ENCODE measurements at places on chromosomes 7 and 10. TPM values are rescaled to one million over a fixed set of nuclear protein-coding genes. Genes with fewer than 3 reads are reported as not detected.

The ZNF365 gene
- not detected for total RNA-seq

DNA sequence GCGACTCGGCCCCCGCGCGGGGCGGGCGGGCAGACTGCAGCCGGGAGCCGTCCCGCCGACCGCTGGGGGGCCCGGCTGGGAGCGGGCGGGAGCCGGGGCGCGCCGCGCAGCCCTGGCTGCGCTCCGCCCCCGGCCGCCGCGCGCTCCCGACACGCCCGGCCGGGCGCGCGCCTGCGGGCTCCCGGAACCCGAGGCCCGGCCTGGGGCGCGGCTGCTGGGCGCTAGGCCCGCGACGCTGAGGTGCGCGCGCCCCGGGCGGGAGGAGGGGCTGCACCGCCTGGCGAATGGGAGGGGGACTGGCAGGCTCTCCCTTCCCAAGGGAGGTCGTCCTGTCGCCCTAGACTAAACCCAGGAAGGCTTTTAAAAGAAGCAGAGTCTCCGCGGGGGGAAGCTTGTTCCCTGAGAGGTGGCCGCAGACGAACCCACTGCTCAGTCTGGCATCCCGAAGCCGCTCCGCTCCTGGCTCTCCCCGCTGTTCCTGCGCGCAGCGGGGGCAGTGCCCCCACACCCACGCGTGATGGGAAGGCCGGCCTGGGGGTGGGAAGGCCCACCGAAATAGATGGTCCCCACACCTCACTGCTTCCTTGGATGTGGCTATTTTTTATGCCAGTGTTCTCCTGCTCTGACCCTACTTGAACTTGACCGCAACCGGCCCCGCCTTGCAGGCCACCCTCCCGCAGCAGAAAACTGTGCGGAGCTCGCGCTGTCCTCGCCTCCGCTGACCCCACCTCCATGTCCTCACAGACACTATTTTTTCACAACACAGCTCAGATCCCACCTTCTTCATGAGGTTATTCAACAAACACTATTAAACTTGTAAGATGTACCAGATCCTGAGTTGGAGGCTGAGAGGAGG, at the start of gene VOPP1:
Gene VOPP1, minus strand, starts transcription at position 125 of the 856 bp plus-strand sequence. CDS start 178 bp downstream, outside the sequence.
- peak; percentile 71 for DNase-seq

GRCh38 chr10:114825513-114826253, 4.1 kb downstream of the FHIP2A start:
- no peak for DNase-seq

DNA sequence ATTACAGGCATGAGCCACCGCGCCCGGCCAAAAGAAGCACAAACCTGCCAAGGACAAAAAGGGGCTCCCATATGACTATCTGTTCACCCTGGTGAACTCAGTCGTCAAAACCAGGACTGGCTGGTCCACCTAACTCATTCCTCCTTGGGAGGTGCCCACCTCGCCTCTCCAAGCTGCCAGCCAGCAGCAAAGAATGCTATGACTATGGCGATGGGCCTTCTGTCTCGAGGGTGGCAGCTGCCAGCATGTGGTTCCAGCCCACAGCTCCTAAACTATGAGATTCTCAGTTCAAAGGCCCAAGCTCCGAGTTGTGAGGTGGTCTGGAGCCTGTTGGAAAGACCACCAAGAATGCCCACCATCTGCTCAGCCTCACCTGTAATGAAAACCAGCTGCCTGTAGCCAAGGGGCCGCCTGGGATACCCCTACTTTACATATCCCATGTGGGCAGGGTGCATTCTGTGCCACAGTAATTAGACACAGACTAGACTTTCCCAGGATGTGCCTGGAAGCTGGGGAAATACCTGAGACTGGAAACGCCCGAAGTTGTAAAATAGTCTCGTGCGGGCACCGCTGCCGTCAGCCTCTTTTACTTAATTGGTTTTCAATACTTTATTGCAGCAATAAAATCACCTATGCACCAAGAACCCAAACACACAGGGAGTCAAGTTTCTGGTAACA, 71.1 kb downstream of the ZRANB1 start:
- no peak for DNase-seq

The GPRIN2 gene
- 0.28 TPM for total RNA-seq

- DNase-seq, result no peak
Observed at GRCh38 chr7:9013940-9014339, 580.5 kb downstream of the NXPH1 start.

GRCh38 chr10:74502963-74503608, 323.3 kb upstream of the KAT6B start:
- DNase-seq, result no peak

- no peak for DNase-seq
Observed at GRCh38 chr10:21260066-21260465, 265.4 kb downstream of the SKIDA1 start.

DNA sequence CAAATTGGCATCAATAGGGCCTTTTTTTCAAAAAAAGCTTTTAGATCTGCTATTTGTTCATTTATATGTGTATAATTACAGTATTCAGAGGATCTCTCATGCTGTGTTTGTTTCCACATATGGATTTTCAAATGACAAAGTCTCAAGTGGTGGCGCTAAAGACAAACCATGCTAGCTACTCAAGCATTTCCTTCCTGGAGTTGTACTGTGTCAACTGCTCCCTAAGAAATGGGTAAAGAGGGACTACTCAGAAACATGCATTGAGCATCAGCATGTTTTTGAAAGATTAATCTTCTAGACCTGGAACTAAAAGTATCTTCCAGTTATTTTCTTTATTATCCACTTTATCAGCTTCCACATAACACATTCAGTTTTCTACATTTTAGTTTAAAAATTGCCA, 12.7 kb downstream of the CNTNAP2 start:
- no peak for DNase-seq

The PYROXD2 gene
- 3.0 TPM for total RNA-seq

- no peak for DNase-seq
Observed at GRCh38 chr10:10475812-10476211, 541.9 kb upstream of the CELF2 start.

DNA sequence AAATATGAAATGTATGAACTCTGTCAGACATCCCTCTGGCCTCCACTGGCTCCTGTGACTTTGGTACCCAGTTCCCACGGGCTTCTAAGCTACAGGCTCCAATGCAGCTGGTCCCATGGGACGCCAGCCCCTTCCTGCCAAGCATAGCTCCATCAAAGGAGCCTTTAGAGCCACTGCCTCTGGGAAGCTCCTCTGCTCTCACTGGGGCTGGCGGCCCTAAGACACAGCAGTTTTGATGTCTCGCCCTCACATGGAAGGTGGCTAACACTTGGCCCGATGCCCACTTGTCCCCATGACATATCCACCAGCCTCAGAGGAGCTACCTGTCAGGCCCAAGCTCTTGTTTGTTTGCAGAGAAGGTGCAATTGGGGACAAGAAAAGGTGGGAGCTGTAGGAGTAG, 453.7 kb upstream of the LRRN3 start:
- no peak for DNase-seq

DNA sequence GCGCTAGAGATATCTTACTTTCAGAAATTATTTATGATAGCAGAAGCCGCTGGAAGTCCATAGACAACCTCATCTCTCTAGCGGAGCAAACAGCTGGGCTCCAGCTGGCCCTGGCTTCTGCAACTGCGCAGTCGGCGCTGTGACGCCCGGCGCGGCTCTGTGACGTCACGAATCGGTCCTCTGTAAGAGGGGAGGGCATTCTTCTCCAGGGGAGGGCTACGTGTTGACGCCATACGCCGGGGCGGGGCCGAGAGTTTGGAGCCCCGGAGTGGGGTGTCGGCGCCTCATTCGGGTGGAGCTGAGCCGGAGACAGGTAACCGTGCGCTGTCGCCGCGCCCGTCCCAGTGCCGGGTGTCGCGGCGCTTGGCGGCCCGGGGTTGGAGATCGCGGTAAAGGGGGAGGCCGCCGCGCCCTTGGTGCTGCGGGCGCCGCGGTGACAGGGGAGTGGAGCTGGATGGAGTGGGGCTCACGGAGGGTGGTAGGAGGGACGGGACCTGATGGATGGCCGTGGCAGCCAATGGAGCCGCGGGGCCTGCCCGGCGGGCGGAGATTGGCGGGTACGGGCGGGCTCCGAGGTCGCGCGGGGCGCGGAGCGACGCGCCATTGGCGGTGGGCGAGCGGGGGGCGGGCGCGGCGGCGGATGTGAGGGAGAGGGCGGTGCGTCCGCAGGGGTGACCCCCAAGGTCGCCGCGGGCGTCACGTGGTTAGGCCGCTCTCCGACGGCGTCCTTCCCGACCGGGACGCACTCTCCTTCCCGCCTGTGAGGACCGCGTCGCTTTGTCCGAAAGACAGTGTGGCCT, at the start of gene OGDH:
Gene OGDH, plus strand, starts transcription at position 287 of the 800 bp plus-strand sequence. CDS start 17,717 bp downstream, outside the sequence.
- peak; percentile 100 for DNase-seq

GRCh38 chr7:37920305-37920848, at the start of gene EPDR1:
EPDR1 (plus strand) TSS chr7:37920640; CDS start chr7:37920940, 300 bp downstream.
- peak; percentile 74 for DNase-seq

The ARHGAP21 gene
- 47.1 TPM for total RNA-seq

DNA sequence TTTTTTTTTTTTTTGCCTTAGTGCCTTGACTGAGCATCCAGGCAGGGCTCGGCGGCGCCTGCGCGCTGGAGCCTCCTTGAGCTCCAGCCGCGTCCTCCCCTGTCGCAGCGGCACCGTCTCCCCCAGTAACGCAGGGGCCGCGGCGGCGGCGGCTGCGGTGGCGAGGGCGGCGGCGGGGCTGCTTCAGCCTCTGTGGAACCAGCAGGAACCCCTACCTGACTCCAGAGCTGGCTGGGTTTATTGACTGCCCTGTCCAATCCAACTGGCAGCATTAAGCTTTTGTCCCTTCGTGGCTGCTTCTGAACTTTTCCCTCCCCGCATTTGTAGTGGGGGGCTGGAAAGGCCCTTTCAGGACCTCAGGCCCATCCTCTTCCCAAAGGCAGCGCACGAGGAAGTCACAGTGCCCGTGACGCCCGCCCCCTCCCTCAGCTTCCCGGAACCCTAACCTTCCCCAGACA, at the start of gene GPR85:
Gene GPR85, minus strand, starts transcription at position 397 of the 458 bp plus-strand sequence. CDS start 2,106 bp downstream, outside the sequence.
- DNase-seq, result peak; percentile 50

The EPHA1 gene
- total RNA-seq, result 18.1 TPM

- DNase-seq, result no peak
Observed at GRCh38 chr7:104861729-104862390, 152.1 kb upstream of the KMT2E start.

The C10orf67 gene
- not detected for total RNA-seq

- no peak for DNase-seq
Observed at GRCh38 chr10:131513901-131514300, 202.4 kb upstream of the TCERG1L start.

The ORC5 gene
- 6.7 TPM for total RNA-seq

The TMEM176A gene
- 655 TPM for total RNA-seq

GRCh38 chr10:71584902-71585563, 134.5 kb downstream of the C10orf105 start:
- DNase-seq, result no peak

- no peak for DNase-seq
Observed at GRCh38 chr10:124942317-124943169, 620 bp downstream of the ZRANB1 start.

DNA sequence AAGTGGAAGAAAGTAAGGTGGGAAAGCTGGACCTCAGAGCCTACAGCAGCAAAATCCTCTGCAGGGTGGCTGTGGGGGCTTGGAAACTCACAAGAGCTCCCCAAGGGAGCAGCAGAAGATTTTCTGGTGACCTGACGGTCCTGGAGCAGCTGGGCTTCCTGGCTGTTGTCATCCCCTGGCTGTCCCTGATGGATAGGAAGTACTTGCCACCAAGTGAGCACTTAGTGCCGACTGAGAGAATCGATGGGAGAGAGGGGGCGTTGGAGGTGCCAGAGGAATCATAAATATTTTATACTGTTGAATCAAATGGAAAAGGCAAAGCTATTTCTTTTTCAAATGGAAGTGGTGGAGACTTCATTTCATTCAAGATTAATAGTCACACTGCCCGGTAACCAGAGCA, 167.1 kb upstream of the ITGB1 start:
- DNase-seq, result no peak

DNA sequence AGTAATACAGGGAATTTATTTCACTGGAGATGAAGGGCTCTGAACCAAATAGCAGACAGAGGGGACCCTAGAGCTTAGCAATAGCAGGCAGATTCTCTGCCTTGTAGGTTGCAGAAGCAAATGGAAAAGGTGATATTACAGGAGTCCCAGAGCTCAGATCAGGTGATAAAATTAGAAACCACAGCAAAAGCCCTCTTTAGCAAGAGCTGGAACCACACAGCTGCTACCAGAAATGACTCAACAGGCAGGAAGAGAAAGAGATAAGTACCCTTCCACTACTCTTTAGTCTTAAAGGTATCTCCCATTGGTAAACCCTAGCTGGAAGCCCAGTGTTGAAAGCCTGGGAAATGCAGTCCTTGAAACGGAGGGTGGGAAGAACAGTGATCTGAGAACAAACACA, 535.6 kb upstream of the GHITM start:
- DNase-seq, result no peak

- DNase-seq, result no peak
Observed at GRCh38 chr10:125883211-125883610, 2.1 kb upstream of the DHX32 start.
